ENCODE measurements at places on chromosomes 6 and 20.
A peak's percentile ranks its signal among the peaks of the same experiment; 100 is the strongest.

DNA sequence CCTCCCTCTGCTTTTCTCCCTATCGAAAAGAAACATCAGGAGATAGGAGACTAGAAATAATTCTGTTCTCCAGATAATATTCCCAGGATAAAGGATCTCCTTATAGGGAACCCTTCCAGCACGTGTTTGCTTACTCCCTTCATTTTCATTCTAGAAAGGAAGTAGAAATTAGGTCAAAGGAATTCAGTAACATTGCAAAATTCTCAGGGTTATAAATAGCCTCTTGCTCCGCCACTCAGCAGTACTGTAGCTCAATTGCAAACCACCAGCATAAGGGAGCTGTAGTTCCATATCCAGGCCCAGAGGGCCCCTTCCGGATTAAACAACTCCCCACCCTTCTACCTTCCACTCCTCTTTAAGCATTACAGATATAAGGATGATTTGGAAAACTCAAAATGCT, 6.2 kb downstream of the ELMO2 start:
- peak; percentile 72 for DNase-seq

DNA sequence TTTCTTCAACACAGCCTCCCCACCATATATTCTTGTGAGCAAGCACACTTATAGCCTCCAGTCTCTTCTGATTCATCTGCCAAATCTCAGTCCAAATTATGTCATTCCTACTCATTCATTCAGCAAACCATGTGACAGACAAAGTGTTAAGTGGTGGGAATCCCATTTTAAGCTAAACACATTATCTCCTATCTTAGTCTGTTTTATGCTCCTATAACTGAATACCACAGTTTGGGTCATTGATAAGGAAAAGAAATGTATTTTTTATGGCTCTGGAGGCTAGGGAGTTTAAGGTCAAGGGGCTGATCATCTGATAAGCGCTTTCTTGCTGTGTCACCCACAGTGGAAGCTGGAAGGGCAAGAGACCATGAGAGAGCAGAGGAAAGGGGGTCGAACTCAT, 23.9 kb upstream of the SMIM13 start:
- DNase-seq: no peak

DNA sequence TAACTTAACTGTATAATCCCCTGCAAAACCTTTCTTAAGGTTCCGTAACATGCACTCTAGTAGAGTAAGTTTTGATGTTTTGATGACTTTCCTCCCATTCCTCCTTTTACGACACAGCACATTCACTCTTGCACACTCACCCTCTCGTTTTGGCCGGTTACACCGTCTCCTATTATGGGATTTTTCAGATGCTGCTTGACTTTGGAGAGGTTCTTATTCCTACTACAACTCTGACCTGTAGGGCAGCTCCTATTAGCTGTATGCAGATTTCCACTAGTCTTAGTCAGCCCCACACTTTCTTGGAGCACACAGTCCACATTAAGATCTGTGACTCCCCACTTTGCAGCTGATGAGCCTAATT, 223.7 kb upstream of the SYNCRIP start:
- no peak for DNase-seq

GRCh38 chr20:63082308-63082938, 75.7 kb upstream of the BHLHE23 start:
- no peak for DNase-seq

GRCh38 chr6:136192902-136193301, 57.2 kb downstream of the MTFR2 start:
- no peak for DNase-seq

GRCh38 chr6:56293781-56294180, 46.4 kb upstream of the COL21A1 start:
- DNase-seq: no peak

DNA sequence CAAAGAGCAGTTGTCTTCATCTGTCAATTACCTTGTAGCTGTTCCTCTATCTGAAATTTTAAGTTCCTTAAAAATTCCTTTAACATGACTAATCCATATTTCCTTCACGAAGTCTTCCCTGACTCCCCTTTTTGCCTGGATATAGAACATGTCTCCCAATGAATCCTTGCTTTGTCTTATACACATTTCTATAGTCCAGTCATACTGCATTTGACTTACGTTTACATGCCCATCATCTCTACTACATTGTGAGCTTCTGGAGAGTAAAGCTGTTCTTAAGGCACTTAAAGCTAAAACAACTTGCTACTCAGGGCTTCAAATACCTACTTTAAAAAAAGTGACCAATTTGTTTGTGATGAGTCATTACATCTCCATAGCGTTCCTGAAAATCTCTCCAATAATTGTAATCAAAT, 4.9 kb downstream of the REV3L start:
- no peak for DNase-seq

GRCh38 chr20:51008718-51009117, 14.2 kb downstream of the KCNG1 start:
- DNase-seq: no peak

GRCh38 chr20:35601990-35602389, 13.6 kb upstream of the SPAG4 start:
- DNase-seq: no peak

DNA sequence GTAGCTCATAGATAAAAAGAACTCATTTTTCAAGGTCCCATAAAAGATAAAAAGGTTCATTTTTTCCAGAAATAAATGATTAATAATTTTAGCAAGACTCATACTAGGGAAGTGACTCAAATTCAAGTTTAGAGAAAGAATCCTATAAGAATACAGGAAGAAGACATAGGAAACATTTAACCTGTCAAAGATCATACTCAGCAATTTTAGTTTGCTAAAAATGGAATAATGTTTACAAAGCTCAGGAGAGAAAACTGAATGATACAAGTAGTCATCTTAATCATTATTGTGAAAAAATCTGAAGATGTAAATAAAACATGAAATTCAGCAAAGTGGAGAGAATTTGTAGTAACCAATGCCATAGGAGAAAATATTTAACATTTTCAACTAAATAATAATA, 926.6 kb downstream of the TBC1D32 start:
- DNase-seq: no peak

- no peak for DNase-seq
Measured at GRCh38 chr6:97958134-97958533, 675.1 kb upstream of the MMS22L start.

- no peak for DNase-seq
Measured at GRCh38 chr6:78607189-78607588, 260.2 kb upstream of the IRAK1BP1 start.

- DNase-seq: no peak
Measured at GRCh38 chr20:12394786-12395185, 477.1 kb downstream of the BTBD3 start.

GRCh38 chr6:84002226-84002625, 31.3 kb upstream of the MRAP2 start:
- DNase-seq: no peak

DNA sequence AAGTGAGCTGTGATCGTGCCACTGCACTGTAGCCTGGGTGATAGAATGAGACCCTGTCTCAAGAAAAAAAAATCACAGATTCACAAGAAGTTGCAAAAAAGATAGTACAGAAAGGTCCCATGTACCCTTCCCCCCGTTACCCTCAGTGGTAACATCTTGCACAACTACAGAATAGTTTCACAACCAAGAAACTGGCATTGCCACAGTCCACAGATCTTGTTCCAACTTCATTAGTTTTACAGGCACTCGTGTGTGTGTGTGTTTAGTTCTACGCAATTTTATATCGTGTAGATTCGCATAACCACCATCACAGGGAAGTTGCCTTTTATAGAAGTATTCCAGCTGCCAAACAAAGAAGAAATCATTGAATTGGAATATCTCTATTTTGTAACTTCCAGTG, 19.1 kb downstream of the SPATA2 start:
- DNase-seq: peak; percentile 56

- DNase-seq: no peak
Measured at GRCh38 chr20:2331106-2331505, 35.3 kb downstream of the TGM3 start.

DNA sequence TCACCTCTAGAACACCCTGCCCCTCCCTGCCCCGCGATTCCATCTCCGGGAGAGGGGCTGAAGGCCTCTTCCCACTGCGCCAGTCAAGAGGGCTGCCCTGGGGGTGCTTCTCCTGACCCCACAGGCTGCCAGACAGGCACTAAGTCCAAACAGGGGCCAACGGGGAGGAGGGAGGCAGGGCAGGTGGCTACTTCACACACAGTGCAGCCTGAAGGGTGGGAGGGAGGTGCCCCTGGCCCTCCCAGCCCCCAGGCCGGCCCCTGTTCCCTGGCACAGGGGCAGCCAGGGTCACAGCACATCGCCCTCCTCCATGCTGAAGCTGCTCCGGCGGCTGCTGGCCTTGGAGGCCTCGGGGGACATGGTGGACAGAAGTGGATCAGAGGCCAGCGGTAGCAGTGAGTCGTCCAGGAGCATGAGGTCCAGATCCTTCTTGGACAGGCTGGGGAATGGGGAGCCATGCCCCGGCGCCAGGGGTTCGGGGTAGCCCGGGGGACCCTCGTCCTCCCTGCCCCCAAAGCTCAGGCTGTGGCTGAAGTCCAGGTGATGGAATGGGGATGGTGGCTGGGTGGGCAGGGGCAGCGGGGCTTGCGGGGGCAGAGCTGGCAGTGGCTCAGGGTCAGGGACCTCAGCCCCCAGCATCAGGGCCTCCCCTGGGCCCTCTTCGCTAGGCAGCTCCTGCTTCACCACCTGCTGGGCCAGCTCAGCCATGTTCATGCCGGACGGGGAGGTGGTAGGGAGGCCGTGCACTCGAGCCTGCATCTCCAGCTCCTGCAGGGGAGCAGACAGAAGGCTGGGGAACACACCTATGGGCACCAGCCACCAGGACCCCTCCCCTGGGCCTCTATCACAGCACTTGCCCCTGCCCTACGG, 46.3 kb downstream of the MDFI start:
- no peak for DNase-seq

DNA sequence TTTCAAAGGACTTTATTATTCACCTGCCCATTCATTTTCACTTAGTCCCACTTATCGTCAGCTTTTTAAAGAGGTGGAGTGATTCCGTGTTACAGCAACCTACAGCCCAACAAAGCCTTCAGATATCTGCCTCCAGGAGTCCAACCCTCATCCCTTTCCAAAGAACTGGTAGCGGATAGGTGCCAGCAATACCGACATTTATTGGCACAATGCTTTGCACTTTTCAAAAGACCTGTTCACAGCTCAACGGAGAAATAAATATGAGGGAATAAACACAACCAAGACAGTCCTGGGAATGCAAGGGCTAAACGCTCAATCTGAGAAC, 819 bp upstream of the MTRF1L start:
- no peak for DNase-seq

- DNase-seq: no peak
Measured at GRCh38 chr6:153960281-153960680, 78.8 kb upstream of the OPRM1 start.

- DNase-seq: no peak
Measured at GRCh38 chr6:152941746-152942145, 41.1 kb downstream of the FBXO5 start.

DNA sequence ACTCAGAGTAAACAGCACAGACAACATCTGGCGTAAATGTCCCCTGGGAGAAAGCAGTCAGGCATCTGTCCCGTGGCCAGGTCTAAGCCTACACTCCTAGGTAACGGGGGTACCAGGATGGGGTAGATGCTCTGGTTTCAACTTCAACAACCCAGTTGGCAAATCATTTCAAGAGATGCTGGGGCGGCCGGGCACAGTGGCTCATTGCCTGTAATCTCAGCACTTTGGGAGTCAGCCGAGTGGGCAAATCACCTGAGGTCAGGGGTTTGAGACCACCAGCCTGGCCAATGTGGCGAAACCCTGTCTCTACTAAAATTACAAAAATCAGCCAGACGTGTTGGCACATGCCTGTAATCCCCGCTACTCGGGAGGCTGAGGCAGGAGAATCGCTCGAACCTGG, 12.3 kb downstream of the PREX1 start:
- no peak for DNase-seq
